ENCODE measurements at places on chromosomes 2 and 18.

GRCh38 chr18:1304392-1304992 is 399.8 kb downstream of the ADCYAP1 start:
- no peak for DNase-seq

DNA sequence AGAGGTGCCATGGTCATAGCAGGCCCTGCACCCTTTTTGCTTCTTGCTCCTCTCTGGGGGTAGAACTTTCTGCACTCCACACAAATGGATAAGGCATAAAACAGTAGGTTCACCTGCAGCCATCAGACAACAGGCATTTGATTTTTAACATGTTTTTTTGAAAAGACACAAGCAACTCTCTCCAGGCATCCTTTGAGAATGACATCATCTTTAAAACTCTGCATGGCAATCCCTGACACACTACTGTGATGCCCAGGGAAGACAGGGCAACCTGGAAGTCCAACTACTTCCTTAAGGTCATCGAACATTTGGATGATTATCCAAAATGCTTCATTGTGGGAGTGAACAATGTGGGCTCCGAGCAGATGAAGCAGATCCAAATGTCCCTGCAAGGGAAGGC is 82.8 kb downstream of the SKA1 start:
- DNase-seq = no peak

DNA sequence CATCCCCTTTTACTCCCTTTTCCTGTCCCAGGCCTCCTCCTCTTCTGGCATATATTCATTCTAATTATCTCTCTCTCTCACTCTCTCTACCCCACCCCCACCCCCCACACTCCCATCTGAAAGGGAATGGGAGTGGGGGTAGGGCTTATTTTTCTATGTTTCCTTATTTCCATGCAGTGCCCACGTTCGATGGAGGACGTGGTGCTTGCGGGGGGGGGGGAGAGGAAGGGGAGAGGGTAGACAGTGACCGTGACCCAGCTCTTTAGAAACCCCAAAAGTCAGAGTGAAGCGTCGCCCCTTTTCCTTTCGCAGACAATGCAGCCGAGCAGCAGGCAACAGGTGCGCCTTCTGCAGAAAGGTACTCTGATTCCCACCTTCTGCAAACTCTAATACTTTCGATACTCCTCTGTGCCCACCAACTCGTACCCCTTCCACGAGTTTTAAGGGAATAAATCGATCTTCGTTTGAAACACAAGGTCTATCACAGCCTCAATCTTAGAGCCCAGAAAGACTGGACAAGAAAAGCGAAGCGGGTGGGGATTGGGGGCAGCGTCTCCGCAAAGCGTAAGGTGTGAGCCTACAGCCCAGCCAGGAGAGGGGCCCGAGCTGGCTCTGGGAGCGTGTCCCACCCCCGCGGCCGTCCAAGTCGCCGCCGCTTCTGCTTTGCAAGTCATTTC is 891 bp upstream of the NR4A2 start:
- no peak for DNase-seq

GRCh38 chr2:29367986-29368658 is 252.9 kb downstream of the CLIP4 start:
- DNase-seq = no peak

- DNase-seq = no peak
Observed at GRCh38 chr2:68250196-68250595, 2.1 kb downstream of the PPP3R1 start.

GRCh38 chr2:199668645-199669044 is 182.3 kb downstream of the FTCDNL1 start:
- no peak for DNase-seq

GRCh38 chr2:143694335-143694734 is 565.1 kb downstream of the ARHGAP15 start:
- no peak for DNase-seq

DNA sequence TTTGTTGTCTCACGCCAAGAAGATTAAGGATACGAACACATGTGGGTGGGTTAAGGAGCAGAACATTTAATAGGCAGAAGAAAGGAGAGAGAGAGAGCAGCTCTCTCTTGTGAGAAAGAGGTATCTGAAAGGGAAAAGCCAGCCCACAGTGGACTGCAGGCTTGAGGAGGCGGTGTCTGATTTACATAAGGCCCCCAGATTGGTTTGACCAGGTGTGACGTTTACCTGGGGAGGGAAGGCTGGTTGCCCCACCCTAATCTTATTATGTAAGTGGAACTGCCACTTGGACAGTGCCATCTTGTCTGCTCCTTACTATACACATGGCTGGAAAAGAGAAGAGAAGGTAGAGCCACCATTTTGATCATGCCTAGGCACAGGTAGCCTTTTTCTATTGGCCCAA is 189.2 kb downstream of the NCK2 start:
- DNase-seq = no peak

- no peak for DNase-seq
Observed at GRCh38 chr2:73072416-73072815, 904 bp upstream of the SFXN5 start.

GRCh38 chr2:119106301-119106897 is 52.2 kb downstream of the C1QL2 start:
- DNase-seq = no peak

- no peak for DNase-seq
Observed at GRCh38 chr2:106890606-106891005, 4.6 kb upstream of the ST6GAL2 start.

DNA sequence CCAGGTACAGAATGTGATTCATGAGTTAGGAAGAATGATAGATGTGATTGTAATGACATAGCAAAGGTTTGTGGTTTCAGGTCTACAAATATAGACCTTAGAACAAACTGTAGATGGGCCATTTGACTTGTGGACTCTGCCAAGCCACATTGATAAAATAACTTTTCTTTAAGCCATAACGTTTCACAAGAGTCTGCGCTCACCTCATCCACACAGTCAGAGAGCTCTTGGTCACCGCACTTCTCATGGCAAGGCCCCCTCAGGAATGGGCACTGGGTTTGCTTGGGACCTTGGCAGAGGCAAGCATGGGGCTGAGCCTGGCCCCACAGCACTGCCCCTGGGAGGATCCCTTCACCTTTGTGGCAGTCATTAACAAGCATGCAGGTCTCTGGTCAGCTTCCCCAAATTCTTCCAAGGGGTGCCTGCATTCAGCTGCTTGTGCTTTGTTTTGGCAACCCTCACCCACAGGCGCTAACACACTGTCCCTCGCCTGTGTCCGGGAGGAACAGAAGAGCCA is 14.0 kb downstream of the ARMC9 start:
- DNase-seq = no peak

DNA sequence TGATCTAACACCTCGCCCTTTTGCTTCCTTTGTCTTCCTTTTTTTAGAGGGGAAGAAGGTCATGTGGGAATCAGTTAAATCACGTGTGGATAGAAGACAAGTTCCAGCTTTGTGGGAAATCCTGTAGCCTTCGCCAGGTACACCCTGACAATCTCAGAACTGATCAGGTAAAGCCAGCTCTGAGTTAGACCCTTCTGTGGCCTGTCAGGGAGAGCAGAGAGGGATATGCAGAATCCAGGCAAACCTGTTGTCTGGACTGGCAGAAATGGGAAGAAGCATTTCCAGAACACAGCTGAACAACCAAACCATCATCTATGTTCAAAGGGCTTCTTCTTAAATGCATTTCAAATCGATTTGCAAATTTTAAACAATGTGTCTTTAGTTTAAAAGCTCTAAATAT is 247.4 kb upstream of the FN1 start:
- no peak for DNase-seq

DNA sequence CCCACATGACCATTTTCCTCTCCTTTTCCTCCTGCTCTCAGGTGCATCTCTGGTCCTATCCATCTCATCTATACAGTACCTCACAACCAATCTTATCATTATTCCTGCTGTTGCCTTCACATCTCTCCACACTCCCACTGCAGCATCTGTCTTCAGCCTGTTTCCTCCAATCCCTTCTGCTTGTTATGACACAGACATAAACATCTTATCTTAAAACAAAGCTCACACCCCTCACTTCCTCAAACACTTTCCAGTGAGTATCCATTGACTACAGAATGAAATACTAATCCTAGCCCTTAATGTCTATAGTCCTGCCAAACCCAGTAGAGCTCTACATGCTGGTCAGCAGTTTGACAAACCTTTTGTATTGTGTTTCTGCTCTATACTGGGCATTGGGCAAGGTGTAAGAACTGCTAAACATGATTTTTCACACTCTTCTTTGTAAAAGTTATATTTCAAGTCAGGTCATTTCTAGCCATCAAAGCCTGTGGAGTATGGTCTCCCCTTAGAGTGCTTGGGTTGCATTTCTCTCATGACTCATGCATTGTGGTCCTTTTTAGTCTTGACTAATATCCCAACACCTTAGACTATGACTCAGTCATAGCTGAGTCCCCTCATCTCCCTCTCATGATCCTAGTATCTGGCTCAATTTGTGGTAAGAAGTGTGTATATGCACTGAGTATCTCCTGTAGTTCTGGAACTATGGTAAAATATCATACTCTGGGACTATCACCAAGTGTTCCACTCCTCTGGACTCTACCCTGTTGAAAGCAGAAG is 187.0 kb downstream of the CYRIA start:
- DNase-seq = no peak

DNA sequence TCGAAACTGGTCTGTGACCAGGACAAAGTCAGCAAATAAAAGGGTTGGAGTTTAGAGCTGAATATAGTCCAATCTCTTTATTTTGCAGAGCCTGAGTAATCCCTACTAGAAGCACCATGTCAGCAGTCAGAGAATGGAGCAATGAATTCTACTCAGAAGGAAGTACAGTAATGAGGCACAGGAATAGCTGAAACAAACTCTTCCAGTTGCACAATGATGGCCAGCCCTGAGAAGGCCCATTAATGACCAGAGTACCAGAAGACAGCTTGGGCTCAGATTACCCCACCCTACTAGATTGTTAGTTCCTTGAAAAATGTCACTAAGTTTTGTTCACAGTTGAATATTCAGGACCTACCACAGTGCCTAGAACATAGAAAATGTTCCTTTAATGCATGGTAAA is 40.3 kb upstream of the SCG2 start:
- no peak for DNase-seq

- no peak for DNase-seq
Observed at GRCh38 chr2:191499874-191500565, 177.9 kb upstream of the NABP1 start.

GRCh38 chr2:232793271-232793670 is 16.9 kb upstream of the KCNJ13 start:
- no peak for DNase-seq

GRCh38 chr2:17373041-17373440 is 145.2 kb downstream of the RAD51AP2 start:
- DNase-seq = no peak

- DNase-seq = no peak
Observed at GRCh38 chr2:1690056-1690775, 54.1 kb downstream of the PXDN start.

GRCh38 chr2:24454294-24454693 is 36.8 kb upstream of the NCOA1 start:
- DNase-seq = no peak

DNA sequence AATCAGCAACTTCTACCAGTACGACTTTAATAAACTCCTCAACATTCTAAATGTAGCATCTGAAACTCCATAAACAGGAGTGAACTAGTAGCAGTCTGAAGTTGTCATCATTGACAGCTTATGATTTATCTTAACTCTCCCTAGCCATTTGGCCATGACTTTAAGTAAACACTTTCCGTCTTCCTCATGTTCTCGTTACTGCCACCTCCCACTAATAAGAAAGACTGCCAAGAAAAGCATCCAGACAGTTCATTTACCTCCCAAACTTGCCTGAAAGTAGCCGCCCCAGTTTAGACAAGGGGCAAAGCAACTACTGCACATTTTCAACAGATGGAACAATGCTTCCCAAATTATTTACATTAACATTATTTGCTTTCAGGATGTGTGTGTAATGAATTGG is 287.5 kb downstream of the OSR1 start:
- DNase-seq = no peak

DNA sequence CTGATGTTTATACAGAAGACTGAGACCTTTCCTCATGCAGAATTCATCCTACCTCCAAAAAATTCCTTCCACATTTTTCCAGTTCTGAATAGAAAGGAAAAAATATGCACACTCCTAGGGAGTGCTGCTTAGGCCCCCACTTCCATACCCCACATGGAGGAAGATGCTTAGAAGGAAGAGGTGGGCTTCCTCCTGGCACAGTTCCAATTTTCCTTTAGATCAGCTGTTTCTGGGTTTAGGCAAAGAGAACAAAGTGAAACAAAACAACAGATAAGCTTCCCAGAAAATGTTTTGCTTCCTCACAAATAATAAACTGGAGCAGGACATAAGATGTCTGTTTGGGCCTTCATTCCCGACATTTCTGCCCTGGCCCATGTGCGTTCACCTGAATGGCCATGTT is 172.6 kb downstream of the PRPF40A start:
- DNase-seq = no peak

DNA sequence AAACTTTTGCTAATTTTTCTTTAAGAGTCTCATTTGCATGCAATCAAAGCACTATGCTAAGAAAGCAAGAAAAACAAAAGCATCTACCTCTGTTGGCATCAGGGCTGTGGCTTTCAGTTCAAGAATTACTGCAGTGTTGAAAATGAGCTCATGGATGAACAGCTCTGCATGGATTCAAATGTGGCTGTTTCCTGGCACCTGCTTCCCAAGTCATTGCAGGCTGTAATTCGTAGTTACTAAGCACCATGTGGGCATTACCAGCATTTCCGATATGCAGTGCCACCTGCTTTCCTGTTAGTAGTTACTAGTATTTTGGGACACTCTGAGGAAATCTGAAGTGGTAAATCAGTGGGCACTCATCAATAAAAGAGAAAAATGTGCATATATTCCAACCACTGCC is 37.8 kb upstream of the FAM110C start:
- DNase-seq = no peak

DNA sequence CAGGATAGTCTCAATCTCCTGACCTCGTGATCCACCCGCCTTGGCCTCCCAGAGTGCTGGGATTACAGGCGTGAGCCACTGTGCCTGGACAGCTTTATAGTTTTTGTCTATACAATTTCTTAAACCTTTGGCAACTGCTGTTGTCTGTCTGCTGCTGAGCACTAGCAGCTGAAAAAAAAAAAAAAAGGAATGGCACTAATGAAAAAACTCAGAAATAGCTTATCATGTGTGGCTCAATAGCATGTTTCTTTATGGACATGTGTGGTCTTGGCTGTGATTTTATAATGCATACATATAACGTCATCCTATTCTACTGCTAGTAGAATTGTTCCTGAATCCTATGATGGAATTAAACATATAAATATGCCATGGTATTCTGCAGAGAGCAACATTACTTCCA is 231.2 kb downstream of the TPGS2 start:
- DNase-seq = no peak

GRCh38 chr2:119307419-119308140 is 59.1 kb downstream of the C2orf76 start:
- DNase-seq = no peak

GRCh38 chr2:187842978-187843847 is 289.0 kb upstream of the TFPI start:
- DNase-seq = no peak

DNA sequence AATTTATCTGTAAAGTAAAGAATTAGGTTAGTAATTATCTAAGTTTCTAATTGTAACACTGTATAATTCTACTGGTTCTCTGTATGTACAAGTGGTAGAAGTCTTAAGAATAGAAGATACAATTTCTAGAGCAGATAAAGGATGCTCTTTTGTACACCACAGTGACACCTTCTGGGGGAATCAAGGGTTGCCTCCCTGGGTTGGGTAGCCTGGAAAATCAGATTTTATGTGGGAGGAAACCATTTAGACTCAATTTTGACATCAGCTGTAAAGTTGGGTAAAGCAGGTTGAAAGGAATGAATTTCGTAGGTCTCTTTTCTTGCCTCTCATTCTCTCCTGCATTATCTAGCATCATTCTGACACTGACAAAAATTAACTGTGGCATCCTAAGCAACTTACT is 354.8 kb downstream of the DCC start:
- no peak for DNase-seq
